ENCODE measurements at places on chromosomes 4 and X.

GRCh38 chr4:125904802-125905201, 590.0 kb downstream of the FAT4 start:
- no peak for DNase-seq

- DNase-seq = no peak
Measured at GRCh38 chr4:183141997-183142396, 42.9 kb downstream of the WWC2 start.

- DNase-seq = no peak
Measured at GRCh38 chr4:151331276-151332042, 6.1 kb upstream of the SH3D19 start.

GRCh38 chrX:29862126-29862677, 353.2 kb upstream of the MAGEB2 start:
- no peak for DNase-seq

DNA sequence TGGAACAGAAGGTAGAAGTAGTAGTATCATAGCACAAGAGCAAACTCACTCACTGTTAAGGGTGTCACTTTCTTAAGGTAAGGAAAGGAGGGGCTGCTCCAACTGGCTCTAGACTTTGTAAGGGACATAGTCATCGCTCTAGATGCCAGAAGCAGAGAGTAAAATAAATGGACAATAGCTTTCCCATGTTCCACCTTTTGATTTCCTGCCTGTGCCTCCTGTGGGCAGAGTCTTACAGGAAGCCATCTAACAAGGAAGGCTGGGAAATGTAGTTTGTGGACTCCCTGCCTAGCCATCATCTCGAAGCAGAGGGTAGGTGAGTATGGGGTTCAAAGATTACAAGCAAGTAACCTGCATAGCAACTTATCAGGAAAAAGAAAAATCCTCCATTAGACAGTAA, 1.7 kb upstream of the METTL14 start:
- no peak for DNase-seq

GRCh38 chrX:139204571-139204897, 326.0 kb upstream of the F9 start:
- no peak for DNase-seq
